Cerebellar nuclear complex (tissue), 1 donor: ENCODE measurements at places on chromosomes 4 and X.

- DNase-seq = no peak
These were observed 985 bp upstream of the CXCL11 start for GRCh38 chr4:76036855-76037254.

- no peak for DNase-seq
These were observed 134.3 kb downstream of the AMELX start for GRCh38 chrX:11427453-11428071.

DNA sequence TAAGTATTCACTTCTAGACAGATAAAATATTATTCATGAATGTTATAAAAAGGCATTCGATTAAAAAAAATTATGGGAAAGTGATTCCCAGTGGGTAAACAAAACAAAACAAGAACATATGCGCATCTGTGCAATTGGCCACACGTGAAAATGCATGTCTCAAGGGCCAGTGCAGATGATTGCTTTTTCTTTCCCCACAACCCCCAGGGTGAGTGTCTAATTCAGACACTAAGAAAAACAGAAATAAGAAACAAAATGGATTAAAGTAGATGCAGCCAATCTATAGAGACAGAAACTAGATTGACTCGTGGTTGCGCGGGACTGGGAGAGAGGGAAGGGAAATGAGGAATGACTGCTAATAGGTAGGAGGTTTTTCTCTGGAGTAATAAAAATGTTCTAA, 49.5 kb downstream of the GPM6A start:
- no peak for DNase-seq

DNA sequence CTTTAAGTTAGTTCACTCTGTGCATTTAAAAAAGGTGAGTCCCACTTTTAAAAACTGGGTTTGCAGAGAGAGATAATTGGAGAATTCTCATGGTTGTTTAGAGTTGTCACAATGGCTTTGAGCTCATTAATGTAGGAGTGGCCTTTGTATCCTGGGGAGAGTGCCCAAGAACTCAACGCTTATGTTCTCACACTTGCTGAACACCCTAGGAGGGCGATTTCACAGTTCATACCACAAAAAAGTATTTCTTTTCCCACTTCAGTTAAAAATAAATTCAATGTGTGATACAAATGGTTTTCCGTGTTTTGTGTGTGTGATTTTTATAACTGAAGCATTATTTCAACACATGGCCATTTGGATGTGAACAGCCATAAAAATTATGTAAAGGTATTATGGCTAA, 8.4 kb downstream of the EMCN start:
- DNase-seq = no peak

- DNase-seq = no peak
These were observed 118.1 kb downstream of the HNRNPD start for GRCh38 chr4:82255657-82256056.

DNA sequence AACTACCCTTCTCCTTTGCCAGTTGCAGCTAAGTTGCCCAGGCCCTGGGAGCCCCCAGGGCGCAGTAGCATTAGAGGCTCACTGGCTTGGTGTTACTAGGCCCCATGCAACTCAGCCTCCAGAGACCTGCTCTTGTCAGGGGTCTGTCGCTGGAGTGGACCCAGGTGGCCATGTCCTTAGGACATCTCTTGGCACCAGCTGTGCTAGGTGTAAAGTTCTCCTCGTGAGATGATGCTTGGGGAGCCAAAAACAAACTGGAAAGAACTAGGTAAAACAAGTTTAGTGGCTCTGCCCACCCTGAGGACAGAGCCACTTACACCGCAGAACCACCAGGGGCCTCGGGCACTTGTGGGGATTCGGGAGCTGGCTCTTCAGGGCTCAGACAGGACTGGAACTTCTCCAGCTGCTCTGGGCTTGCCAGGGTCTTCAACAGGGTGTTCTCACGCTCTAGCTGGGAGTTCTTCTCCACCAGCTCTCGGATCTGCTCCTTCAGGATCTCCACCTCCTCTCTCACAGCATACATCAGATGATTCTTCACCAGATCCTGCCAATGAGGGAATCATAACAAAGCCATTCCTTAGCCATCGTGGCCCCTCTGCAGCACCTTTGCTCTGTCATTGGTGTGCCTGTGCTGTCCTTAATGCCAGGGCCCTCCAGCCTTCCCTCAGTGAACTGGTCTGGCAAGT, 61.2 kb downstream of the TSC22D3 start:
- no peak for DNase-seq

GRCh38 chr4:4456351-4456750, 69.4 kb downstream of the NSG1 start:
- DNase-seq = no peak

DNA sequence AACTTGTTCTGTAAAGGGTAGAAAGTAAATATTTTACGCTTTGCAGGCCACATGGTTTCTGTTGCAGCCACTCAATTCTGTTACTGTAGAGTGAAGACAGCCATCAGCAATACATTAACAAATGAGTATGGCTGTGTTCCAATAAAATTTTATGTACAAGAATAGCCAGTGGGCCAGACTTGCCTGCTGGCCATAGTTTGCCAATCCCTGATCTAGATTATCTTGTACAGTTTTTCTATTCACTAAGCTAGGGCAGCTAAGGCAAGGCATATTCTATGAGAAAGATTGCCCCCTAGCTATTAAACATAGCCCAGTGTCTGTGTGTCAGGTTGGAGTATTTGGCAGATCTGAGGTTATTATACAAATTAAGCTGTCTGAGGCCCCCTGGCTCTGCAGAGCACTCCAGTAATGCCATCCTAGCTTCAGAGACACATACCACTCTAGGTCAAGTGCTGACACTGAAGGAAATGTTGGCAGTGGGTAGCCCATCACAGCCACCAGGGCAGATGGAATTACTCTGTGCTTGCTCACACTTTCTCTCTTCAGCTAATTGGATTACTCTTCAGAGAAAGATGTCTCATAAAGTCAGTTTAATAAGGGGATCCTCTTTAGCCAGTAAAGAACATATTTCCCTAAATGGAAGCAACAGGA, 40.7 kb downstream of the MTTP start:
- no peak for DNase-seq

DNA sequence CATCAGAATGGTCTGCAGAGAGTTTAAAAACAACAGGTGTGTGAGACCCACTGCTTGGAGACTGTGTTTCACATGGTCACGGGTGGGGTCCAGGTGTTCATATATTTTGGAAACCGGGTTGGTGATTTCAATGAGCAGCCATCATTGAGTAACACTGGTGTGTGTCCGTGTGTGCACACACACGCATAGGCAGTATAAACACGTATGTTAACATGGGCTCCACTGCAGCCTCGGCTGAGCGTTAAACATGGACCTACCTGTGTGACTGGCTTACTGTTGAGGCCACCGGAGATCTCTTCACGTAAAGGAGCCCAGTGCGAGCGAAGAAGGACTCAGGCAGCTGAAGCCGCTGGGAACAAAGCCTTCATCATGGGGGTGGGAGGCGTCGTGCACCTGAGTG, 56.9 kb upstream of the TLR3 start:
- no peak for DNase-seq

DNA sequence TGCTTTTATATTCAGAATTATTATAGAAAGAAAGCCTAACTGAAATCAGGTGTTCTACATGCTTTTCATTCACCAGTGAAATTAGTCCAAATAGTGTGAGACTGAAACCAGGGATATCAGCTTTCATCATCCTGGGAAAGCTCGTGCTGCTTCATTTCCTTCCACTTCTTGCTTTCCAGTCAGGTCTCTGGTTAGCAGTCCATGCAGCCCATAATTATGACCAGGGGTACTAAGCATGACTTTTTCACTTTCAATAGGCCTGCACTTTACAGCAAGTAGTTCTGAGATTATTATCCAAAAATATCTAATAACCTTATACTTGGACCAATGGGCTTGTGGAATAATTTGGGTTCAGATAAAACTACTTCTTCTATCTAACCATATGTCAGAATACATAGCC, 673.2 kb upstream of the MAGEB2 start:
- DNase-seq = no peak
